Activated naive CD8-positive, alpha-beta T cell treated with anti-CD3 and anti-CD28 coated beads for 36 hours (primary cell): ENCODE measurements at places on chromosomes 5 and 9. TPM values are rescaled to one million over a fixed set of nuclear protein-coding genes. Genes with fewer than 3 reads are reported as not detected.

MARCOL gene
- not detected for total RNA-seq

CER1 gene
- not detected for total RNA-seq

TCF7 gene
- total RNA-seq: 68.7 TPM

SEC24A gene
- 24.2 TPM for total RNA-seq

TXNDC8 gene
- total RNA-seq: not detected

SV2C gene
- total RNA-seq: not detected

DNA sequence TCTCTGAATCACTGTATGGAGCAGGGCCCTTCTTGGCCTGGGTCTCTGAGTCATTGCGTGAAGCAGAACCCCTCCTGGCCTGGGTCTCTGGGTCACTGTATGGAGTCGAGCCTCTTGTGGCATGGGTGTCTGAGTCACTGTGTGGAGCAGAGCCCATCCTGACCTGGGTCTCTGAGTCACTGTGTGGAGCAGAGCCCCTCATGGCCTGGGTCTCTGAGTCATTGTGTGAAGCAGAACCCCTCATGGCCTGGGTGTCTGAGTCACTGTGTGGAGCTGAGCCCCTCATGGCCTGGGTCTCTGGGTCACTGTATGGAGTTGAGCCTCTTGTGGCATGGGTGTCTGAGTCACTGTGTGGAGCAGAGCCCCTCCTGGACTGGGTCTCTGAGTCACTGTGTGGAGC, 94.0 kb upstream of the RAPGEF1 start:
- H3K27me3 ChIP-seq: peaks cover 20% of the 10 kb centered on the region
- no peaks in the 10 kb centered on the region for H3K4me1 ChIP-seq
- H3K27ac ChIP-seq: no peak overlapping the region
- H3K36me3 ChIP-seq: no peaks in the 10 kb centered on the region

DNA sequence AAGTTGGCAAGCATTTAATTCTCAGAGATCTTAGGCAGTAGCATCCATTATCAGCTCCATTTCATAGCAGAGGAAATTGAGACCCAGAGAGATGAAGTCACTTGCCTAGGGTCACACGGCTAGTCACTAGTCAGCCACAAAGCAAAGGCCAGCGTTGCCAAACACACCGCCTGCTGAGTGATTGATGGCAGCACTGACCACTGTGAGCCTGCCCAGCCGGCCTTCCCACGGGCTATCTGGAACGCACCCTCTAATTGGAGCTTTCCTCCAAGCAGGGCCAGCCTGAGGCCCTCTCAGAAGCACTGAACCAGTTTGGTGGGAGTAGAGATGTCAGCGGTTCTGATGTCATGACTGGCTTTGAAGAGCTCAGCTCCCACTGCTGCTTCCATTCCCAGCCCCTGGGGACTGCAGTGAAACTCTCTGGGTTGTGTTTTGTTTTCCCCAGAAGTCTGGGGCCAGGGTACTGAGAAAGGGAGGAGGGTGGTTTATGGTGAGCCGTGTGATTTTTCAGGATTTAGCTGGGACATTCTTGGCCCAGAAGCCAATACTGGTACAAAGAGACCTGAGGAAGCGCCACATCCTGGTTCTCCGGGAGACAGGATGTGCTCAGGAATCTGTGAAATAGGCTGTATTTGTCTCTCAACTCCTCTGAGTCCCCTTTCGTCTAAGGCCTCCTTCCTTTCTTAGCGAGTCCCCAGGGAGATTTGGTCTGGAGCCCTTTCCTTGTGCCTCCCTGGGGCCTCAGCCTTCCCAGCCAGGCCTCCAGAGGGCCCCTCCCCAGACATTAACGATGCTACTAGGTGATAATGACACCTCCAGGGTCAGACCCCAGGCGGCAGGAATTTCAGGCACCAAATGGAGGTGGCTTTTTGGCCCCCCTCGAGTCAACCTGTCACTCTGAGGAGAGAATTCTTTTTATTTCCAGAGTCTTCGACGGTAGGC, 44.5 kb downstream of the SPRY4 start:
- no peak overlapping the region for H3K4me3 ChIP-seq
- H3K4me1 ChIP-seq: no peaks in the 10 kb centered on the region
- H3K27me3 ChIP-seq: no peaks in the 10 kb centered on the region
- no peak for DNase-seq

- no peaks in the 10 kb centered on the region for H3K4me1 ChIP-seq
- no peak overlapping the region for H3K27ac ChIP-seq
- no peak overlapping the region for H3K4me3 ChIP-seq
- DNase-seq: no peak
Measured at GRCh38 chr9:81902196-81902595, 26.0 kb upstream of the SPATA31D4 start.

DNA sequence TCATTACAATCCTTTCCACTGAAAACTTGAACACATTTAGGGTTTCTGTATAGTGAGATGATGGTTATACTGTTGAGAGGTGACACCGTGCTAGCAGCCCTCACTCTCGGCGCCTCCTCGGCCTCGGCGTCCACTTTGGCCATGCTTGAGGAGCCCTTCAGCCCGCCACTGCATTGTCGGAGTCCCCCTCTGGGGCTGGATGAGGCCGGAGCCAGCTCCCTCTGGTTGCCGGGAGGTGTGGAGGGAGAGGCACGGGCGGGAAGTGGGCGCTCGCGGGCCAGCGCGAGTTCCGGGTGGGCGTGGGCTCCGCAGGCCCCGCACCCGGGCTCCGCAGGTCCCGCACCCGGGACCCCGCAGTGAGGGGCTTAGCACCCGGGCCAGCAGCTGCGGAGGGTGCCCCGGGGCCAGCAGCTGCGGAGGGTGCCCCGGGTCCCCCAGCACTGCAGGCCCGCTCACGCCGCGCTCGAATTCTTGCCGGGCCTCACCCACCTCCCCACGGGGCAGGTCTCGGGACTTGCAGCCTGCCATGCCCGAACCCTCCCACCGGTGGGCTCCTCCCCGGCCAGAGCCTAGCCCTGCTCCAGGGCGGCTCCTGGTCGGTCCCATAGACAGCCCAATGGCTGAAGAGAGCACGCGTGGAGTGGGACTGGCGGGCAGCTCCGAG, 145.9 kb upstream of the ZNF608 start:
- no peaks in the 10 kb centered on the region for H3K4me1 ChIP-seq
- DNase-seq: no peak
- H3K27ac ChIP-seq: no peak overlapping the region

GRCh38 chr9:82271106-82271561, 282.6 kb downstream of the SPATA31D1 start:
- H3K27me3 ChIP-seq: no peaks in the 10 kb centered on the region
- H3K4me1 ChIP-seq: no peaks in the 10 kb centered on the region
- H3K36me3 ChIP-seq: no peaks in the 10 kb centered on the region
- H3K4me3 ChIP-seq: no peak overlapping the region

GRCh38 chr5:122312591-122313406, 762 bp downstream of the SNCAIP start:
- H3K27me3 ChIP-seq: peaks cover 69% of the 10 kb centered on the region
- H3K27ac ChIP-seq: no peak overlapping the region
- H3K4me1 ChIP-seq: peaks cover 7% of the 10 kb centered on the region
- H3K4me3 ChIP-seq: peak overlapping the region; percentile 29

GRCh38 chr9:78325846-78326360, 29.0 kb downstream of the PSAT1 start:
- peaks cover 80% of the 10 kb centered on the region for H3K36me3 ChIP-seq
- no peak overlapping the region for H3K4me3 ChIP-seq
- peaks cover 7% of the 10 kb centered on the region for H3K4me1 ChIP-seq
- no peak for DNase-seq

DNA sequence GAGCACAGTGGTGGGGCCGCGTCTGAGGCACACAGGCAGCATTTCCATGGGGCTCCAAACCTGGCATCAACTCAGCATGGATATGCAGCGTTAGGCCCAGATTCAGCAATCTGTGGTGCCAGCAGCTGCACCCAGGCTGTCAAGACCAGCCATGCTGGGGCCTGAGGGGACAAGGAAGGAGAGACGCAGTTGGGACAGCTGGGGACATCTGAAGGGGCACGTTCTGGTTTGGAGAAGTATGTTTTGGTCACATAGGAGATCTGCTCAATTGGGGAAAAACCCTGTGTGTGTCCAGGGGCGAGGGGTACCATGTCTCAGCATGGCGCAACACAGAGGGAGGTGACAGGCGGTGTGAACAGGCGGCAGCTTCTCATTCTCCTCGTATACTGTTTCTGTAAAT, 66.6 kb upstream of the ECM2 start:
- peaks cover 12% of the 10 kb centered on the region for H3K36me3 ChIP-seq
- DNase-seq: no peak
- no peaks in the 10 kb centered on the region for H3K27me3 ChIP-seq
- no peak overlapping the region for H3K4me3 ChIP-seq
- no peak overlapping the region for H3K27ac ChIP-seq

GRCh38 chr5:132020568-132021339, 9.3 kb upstream of the ACSL6 start:
- H3K4me3 ChIP-seq: no peak overlapping the region
- H3K27ac ChIP-seq: peak overlapping the region; percentile 94
- peaks cover 49% of the 10 kb centered on the region for H3K4me1 ChIP-seq
- H3K27me3 ChIP-seq: peaks cover 27% of the 10 kb centered on the region
- no peaks in the 10 kb centered on the region for H3K36me3 ChIP-seq
- peak; percentile 40 for DNase-seq

GRCh38 chr9:115008536-115009270, 78.3 kb upstream of the TNFSF8 start:
- no peak overlapping the region for H3K27ac ChIP-seq
- no peak for DNase-seq
- H3K36me3 ChIP-seq: no peaks in the 10 kb centered on the region
- H3K4me3 ChIP-seq: no peak overlapping the region
- H3K4me1 ChIP-seq: peaks cover 55% of the 10 kb centered on the region

DNA sequence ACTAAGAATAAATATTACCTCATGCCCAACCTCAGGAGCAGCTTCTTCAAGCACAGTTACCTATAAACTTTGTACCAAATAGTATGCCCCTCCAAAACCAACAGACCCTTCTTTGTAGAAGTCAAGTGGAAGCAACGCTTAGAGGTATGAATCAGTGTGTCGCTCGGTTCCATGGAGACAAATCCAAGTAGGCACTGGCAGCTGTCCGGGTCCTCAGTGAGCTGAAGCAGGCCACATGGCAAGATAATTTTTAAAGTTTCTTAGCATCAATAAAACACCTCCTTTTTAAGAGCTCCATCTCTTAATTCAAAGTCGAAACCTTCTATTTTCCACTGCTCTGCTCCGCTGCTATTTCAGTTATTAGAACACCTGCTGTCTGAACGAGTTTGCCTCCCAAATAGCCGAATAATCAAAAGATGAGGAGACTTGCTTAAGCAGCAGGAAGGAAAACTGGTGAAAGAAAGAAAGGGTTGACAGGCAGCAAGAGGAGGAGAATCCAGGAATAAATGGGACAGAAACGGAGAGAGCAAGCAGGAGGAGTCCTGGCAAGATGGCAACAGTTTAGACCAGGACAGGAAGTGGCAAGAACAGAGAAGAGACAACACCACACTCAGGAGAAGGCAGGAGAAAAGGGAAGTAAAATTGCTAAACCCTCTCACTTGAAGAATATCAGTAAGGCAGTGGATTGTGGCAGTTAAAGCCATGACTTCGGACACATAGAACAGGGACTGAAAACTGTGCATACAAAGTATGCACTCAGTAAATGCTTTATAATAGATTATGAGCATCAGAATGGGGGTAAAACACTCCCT, 65.0 kb downstream of the PPP2R2B start:
- H3K27me3 ChIP-seq: no peaks in the 10 kb centered on the region
- no peak overlapping the region for H3K4me3 ChIP-seq
- H3K36me3 ChIP-seq: no peaks in the 10 kb centered on the region
- DNase-seq: no peak

DNA sequence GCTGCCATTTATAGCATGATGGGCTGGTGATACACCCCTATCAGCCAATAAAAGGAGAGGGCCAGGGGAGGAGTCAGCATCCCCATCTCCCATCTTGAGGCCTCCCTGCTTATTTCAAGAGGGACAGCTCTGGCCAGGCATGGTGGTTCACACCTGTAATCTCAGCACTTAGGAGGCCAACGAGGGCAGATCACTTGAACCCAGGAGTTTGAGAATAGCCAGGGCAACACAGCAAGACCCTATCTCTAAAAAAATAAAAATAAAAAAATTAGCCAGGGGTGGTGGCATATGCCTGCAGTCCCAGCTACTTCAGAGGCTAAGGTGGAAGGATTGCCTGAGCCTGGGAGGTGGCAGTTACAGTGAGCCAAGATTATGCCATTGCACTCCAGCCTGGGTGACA, 9.8 kb downstream of the REXO4 start:
- peaks cover 15% of the 10 kb centered on the region for H3K4me1 ChIP-seq
- peaks cover 31% of the 10 kb centered on the region for H3K36me3 ChIP-seq
- DNase-seq: no peak
- no peaks in the 10 kb centered on the region for H3K27me3 ChIP-seq

DNA sequence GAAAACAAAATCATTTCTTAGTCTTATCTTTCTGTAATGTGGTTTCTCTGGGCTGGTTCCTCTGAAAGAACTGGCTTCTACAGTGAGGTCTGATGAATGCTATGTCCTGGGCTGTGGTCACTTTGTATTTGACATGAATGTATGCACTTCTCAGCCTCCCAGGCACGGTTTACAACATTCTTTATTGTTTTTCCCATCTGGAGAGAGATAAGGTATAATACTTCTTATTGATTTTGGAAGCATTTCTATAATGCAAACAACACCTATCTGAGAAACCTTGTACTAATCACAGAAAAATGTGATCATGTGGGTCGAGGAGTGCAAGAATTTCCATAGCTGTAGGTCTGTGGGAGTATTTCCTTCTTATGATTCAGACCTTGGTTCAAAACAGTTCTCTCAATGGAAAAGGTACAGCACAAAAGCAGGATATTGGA, 46.9 kb downstream of the ACTBL2 start:
- peaks cover 4% of the 10 kb centered on the region for H3K27me3 ChIP-seq
- H3K27ac ChIP-seq: no peak overlapping the region
- no peak for DNase-seq
- no peaks in the 10 kb centered on the region for H3K36me3 ChIP-seq
- H3K4me3 ChIP-seq: no peak overlapping the region
- no peaks in the 10 kb centered on the region for H3K4me1 ChIP-seq

DNA sequence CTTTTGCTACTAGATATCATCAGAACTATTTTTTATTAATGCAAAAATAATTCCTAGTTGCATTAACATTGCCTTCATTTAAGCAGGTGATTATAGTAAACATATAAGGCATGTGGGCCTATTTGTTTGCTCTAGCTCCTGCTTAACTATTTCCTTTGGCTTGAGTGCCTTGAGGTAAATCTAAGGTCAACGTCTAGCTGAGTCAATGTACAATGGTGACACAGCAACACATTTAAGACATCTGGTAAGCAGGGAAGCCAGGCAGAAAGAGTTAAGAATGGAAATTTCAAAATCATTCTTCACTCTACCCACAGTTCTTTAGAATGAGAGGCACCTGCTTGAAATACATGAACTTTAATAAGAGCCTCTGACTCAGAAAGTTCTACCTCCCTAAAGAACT, 111.9 kb upstream of the FST start:
- H3K27me3 ChIP-seq: peaks cover 19% of the 10 kb centered on the region
- DNase-seq: no peak
- H3K4me1 ChIP-seq: no peaks in the 10 kb centered on the region
- no peak overlapping the region for H3K27ac ChIP-seq
- H3K36me3 ChIP-seq: no peaks in the 10 kb centered on the region

DNA sequence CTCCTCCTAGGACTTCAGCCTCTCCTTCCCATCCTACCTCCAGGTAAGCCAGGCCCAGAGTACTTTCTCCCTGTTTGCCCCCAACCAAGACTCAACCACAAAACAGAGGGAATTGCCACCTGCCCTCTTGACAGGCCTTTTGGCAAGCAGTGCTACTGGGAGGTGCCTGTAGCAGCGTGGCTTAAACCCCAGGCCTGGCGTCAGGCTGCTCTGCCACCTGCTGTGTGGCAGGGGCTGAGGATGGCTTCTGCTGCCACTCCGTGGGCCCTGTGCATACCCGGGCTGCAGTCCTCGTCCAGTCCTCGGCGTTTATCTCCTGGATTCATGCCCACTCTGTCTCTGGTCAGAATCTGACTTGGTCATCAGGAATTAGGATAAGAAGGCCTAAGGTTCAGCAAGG, 163.1 kb downstream of the PAX5 start:
- no peak overlapping the region for H3K27ac ChIP-seq
- no peak for DNase-seq
- no peaks in the 10 kb centered on the region for H3K36me3 ChIP-seq
- H3K4me3 ChIP-seq: no peak overlapping the region
- no peaks in the 10 kb centered on the region for H3K4me1 ChIP-seq
